Stimulated activated CD4-positive, alpha-beta T cell treated with anti-CD3 and anti-CD28 coated beads, Interleukin-15, amount 100 ng/mL, for 24 hours (primary cell): ENCODE measurements at places on chromosomes 5 and 9.

GRCh38 chr5:150286820-150287219 is 2.8 kb downstream of the CAMK2A start:
- no peak for DNase-seq

DNA sequence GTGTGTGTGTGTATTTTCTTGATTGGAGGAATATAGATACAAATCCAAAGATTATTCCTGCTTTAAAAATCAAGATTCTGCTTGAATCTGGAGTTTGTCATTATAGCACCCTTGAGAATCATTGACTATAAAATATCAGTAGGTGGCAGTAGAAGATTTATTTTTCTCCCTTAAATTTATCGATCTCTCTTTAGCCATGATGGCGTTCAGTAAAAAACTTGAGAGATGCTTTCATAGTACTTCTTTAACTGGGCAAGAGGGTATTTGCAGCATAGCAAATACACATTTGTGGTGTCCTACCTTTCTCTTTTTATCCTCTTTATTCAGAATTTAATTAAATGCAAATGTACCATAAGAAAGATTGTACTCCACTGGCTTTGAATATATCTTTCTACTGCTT is 307.7 kb downstream of the ADGRV1 start:
- no peak for DNase-seq

DNA sequence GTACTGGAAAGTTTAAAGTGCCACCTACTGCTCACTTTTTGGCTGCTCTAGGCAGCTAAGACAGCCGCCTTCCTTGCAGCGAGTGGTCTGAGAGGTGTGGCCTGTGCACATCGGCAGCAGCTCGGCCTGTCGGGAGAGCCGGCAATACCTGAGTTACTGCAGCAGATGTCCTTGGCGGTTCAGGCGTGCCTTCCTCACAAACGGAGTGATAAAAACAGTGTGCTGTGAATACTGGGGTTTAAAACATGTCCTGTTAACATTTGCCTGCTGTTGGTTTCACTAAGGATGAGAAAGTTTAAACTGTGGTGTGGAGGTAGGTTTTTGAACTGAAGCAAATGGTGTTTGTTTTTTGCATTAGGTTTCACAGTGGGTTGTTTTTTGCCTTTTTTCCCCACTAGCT is 12.9 kb downstream of the TRAF2 start:
- no peak for DNase-seq

- no peak for DNase-seq
Observed at GRCh38 chr5:175098301-175098700, 345.7 kb downstream of the DRD1 start.

DNA sequence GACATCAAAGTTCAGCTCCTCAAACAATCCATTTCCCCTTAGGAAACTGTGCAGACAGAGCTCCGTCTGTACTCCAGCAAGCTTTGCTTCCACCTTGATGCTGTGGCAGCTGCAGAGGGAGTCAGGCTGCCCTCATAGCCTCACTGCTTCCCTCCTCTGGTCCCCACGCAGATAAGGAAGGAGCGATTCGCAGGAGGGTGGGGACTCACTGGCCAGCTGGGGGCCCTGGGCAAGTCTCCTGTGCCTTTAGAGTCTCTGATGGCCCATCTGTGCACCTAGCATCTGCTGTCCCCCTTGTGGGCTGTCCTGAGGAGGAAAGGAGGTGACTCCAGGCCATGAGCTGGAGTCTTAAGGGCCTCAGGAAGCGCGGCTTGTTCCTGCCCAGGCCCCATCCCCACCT is 121.5 kb downstream of the ENTREP1 start:
- no peak for DNase-seq

DNA sequence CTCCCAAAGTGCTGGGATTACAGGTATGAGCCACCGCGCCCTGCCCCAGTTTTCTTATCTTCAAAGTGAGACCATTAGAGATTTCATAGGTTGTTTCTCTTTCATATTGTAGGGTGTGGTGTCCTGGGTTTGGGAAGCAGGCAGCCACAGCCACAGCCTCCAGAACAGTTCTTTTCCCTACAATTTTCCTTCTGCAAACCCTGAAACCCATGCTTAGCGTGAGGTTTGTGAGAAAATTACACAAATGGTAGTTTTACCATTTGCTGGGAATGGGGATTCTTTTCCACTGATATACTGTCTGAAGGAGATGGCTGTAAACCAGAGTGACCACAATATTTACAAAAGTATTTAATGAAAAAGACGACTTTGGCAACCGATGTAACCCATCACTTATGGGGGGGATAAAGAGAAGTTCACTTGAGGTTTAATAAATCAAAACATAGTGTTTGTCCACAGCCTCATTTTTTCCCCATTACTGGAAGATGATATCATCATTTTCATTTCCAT is 26.7 kb upstream of the ECM2 start:
- DNase-seq: no peak
